ENCODE measurements at places on chromosomes 4 and X.

DNA sequence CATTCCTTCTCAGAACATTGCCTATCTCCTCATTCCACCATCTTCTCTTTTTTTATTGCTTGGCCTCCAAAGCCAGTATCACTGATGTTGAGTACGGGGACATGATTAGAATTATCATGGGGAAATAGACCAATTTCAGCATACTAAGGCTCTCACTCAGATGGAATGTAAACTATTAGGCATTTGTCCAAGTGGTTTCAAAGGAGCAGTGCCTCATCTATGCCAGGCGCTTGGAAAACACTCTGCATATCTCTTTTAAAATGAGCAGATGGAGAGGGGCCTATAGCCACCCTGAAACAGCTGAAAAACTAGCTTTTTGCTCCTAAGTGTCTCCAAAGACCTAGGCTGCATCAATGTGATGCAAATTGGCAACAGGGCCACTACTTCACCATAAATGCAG is 150.8 kb upstream of the DIPK2B start:
- no peak for DNase-seq

DNA sequence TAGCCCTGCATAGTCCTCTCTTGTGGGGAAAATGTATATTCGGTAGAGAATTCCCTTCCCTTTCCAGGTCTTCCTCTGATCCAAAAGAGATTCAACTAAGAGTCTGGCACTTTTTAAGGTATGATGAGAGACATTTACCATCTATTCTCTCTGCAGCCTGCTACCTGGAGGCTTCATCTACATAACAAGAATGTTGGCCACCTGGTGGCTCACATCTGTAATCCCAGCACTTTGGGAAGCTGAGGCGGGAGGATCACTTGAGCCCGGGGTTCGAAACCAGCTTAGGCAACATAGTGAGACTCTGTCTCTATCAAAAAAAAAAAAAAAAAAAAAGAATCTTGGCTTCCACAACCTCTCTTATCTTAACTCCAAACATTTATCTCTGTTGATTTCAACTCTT is 40.4 kb upstream of the NOCT start:
- no peak for DNase-seq

DNA sequence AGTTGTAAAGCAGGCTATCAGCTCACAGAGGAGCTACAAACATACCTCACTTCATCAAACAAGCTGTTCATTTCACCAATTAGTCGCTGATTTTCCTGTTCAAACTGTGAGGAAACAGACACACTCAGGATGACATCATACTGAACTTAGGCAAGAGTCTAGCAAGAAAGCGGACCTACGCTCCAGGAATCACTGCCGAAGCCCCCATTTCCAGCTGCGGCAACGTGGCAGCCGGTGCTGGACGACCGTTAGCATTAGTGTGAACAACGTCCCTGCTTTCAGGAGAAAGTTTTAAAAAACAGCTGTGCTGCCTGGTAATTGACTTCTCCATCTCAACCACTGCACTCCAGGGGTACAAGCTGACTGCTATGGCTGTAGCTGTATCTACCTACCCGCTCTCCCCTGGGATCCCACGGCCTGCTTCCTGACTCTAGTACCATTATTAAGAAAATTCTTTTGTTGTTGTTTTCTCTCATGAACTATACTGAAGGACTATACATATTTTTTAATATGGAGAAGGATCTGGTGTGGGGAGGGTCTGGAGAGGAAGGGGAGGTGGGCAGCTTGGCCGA is 38.3 kb downstream of the NSG1 start:
- DNase-seq, result no peak

GRCh38 chrX:13015536-13016236 is 28.7 kb downstream of the FAM9C start:
- DNase-seq, result no peak

DNA sequence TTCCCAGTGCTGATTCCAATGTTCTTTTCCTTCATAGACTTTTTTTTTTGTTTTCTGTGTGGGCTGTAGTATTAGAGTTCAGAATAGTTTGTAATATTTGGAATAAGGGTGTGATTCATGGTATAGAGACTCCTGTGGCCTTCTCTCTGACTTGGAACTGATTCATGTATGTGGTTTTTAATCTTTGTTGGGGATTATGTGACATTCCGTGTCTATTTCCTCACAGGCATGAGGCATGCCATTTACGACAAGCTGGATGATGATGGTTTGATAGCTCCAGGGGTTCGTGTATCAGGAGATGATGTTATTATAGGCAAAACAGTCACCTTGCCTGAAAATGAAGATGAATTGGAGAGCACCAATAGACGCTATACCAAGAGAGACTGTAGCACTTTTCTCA is 44.4 kb downstream of the POLR2B start:
- no peak for DNase-seq

- no peak for DNase-seq
These were observed 282.1 kb downstream of the BCOR start for GRCh38 chrX:39815631-39816030.

GRCh38 chr4:66575008-66575696 is 904.9 kb upstream of the EPHA5 start:
- DNase-seq, result no peak

GRCh38 chrX:154441984-154442707 is 1.8 kb upstream of the FAM50A start:
- DNase-seq, result no peak

DNA sequence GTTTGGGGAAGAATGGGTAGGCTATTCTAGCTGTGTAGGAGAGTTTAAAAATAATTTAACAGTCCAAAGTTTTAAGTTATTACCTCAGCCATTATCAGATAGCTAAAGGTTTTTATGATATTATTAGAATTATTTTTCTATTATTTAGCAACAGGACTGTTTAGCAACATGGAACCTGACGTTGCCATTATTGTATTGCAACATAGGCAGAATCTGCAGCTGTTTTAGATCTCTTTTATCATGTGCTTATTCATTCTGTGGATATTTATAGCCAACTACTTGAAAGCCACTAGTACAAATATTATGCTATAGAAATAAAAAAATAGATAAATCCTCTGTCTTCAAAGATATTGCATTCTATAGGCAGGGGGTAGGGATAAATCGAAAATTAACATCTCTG is 382.0 kb upstream of the TRAM1L1 start:
- no peak for DNase-seq

DNA sequence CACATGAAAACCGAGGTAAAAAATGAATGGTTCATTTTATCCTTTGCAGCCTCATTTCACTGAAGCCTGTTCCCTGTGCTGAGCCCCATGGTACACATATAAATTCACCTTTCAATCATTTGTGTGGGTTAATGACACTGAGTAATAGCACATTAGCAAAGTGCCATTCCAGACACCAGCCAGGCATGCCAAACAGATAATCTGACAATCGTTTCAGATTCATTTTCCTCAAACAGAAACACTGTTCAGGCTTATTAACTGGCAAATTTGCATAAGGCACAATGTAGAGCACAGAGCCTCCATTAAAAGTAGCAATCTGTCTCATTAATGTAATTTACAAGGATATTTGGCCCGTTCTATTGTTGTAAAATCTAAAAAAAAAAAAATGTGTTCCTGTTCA is 76.2 kb downstream of the UNC5C start:
- no peak for DNase-seq

DNA sequence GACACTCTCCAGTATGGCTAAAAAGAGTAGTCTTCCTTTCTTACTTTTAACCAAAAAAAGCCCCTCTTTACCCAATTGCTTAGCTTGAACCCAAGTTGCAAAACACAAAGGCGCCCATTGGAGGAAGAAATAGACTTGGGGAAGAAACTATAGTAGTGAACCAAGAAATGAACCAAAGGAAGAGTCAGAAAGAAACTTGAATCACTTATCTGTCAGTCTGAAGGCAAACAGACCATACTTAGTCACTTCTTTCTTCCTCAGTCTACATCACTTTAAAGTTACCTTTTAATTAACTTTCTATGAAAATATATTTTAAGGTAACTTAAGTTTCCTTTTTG is 161.4 kb upstream of the GIMD1 start:
- no peak for DNase-seq

DNA sequence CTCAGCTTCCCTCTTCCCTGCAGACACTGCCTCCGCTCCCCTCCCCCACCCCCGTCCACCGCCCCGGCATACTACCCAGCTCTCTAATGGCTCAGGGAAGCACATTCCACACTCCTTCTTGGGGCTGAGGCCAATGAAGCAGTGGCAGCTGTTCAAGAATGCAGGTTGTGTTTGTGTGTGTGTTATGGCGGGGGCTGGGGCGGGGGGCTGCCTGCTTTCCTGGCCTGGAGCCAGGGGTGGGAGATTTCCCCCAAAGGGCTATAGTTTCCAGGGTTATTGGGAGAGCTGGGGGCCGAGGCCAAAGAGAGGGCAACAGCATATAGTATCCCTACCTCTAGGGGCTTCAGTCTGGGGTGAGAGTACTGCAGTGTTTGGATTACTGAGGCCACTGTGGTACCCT is 149.4 kb downstream of the EFNB1 start:
- DNase-seq, result no peak

- DNase-seq, result no peak
These were observed 509.9 kb downstream of the GRXCR1 start for GRCh38 chr4:43402393-43402792.

DNA sequence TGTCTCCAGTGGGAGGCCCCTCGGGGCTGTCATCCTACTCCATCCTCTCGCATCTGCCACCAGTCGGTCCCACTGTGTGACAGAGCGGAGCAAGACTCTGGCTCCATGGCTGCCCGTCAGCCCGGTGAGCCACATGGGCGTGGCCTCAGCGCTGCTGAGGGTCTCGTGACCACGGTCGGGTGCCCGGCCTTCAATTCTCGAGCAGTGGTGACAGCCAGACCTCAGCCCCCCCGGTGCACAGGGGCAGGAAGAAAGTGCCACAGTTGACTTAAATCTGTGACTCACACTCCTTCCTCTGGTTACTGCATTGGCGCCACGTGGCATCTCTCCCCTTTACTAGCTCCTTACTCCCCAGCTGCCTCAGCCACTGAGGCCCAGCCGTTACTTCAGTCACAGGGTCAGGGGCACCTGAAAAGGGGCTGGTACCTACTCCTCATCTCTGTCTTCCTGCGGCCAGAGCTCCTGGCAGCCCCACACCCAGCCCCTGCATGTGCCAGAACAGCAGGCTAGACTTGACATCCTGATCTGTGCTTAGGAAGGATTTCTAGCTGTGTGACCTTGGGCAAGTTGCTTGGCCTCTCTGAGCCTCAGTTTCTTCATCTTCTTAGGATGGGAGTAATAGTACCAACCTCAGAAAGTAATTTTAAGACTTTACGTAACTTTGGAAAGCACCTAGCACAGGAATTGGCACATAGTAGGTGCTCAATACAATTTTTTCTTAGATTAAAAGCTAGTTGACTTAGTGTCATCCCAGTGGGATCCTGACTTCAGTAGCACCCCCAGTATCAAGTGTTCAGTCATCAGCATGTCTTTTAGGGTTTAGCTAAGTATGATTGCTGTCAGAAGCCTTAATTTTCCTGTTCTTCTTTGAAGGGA is 66.1 kb downstream of the TNIP2 start:
- no peak for DNase-seq

DNA sequence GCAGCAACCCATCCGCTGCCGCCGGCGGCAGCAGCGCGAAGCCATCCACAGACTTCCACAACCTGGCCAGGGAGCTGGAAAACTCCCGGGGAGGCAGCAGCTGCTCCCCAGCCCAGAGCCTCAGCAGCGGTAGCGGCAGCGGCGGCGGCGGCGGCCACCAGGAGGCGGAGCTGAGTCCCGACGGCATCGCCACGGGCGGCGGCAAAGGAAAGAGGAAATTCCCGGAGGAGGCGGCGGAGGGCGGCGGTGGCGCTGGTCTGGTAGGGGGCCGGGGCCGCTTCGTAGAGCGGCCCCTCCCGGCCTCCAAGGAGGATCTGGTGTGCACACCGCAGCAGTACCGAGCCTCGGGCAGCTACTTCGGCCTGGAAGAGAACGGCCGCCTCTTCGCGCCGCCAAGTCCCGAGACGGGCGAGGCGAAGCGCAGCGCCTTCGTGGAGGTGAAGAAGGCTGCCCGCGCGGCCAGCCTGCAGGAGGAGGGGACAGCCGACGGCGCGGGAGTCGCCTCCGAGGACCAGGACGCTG is 4.9 kb downstream of the PRDM8 start:
- DNase-seq, result no peak

- DNase-seq, result no peak
These were observed 125.6 kb downstream of the ANTXR2 start for GRCh38 chr4:79947386-79947785.

- no peak for DNase-seq
These were observed 50.7 kb downstream of the SCD5 start for GRCh38 chr4:82747686-82748575.

GRCh38 chrX:119410027-119410819 is 11.1 kb downstream of the SLC25A43 start:
- DNase-seq, result no peak

DNA sequence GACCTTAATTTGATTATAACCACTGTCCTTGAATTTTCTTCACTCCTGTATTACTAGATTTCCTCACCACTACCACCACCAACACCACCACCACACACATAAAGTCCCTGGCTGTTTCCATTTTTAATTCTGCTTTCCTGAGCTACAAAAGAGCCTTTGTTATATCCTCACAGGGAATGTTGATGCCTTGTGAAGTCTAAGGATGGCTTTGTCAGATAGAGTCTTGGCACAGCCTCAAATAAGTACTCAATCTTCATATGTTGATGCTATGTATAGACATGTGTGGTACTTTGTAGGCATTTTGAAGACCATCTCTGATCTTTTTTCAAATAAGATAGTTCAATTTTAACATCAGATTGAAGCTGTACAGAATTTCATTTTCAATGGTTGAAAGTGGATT is 1016.7 kb upstream of the LCORL start:
- no peak for DNase-seq

DNA sequence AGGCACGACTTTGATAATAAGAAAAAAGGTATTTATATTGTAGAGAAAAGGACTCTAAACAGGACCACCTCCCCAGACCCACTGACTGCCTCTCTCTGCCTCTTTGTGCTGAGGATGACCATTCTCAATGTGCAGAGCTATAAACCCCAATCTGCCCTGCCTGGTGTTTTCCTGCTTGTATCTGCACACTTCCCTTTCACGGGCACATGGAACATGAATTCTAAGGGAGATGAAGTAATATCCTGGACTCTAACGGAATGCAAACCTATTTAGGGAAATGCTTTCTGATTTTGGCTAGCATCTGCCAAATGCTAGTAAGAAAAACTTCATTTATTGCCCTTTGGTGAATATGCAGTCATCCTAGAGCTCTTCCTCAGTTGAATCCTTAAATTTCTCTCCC is 2.4 kb downstream of the DIPK2B start:
- no peak for DNase-seq
